ENCODE measurements at places on chromosomes 7 and 10.
A peak's percentile ranks its signal among the peaks of the same experiment; 100 is the strongest.

DNA sequence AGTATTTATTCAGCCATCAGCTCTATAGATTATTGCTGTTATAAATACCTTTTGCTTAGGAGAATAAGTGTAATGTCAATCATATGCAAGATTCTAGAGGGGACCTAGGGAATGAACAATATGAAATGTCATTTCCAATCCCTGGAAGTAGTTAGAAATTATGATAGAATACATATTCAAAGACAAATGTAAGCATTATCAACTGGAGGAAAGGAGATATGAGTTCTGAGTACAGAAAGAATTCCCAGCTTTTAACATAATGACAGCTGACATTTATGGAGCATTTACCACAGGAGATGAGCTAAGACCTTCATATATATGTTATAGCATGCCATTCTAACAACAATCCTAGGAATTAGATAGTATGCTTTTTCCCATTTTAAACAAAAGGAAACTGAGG is 86.2 kb downstream of the FAM13C start:
- no peak for DNase-seq

DNA sequence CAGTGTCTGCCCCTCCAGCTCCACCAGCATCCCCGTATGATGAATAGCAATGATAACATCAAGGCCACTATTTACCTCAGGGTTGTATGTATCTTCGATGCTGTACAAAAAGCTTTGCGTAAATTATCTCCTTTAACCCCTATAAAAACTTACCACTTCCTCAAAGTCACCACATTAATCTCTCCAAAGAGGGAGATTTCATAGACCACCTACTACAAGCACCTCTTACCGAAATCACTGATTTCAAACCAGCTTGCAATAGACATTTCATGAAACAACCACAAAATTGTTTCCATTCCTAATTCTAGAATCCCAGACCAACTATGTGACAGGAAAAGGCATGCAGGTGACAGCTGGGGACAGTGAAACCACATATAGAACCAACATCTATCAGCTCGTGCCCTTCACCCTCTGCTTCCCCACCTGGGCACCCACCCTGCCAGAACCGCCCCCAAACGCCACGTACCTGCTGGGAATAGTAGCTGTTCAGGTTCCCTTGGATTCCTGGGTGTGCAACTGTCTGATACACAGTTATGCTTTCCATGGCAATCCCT is 20.1 kb upstream of the MMP21 start:
- no peak for DNase-seq

- DNase-seq: peak; percentile 95
Observed at GRCh38 chr10:72334825-72335393, 19.8 kb downstream of the DNAJB12 start.

DNA sequence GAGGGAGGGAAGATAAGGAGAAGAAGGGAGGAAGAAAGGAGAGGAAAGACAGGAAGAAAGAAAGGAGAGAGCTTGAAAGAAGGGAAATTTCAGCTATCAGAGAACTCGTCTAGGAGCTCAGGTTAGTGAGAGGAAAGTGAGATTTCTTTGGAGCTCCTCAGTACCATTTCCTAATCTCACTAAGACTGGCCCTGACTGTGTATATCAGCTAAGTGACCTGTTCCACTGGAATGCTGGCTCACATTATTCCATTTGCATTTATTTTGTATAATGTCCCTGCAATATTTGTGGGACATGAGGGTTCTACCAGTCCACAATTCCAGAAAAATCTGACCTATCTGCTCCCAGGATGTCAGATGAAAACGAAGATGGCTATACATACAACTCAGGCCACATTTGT is 114.7 kb upstream of the CELF2 start:
- no peak for DNase-seq

DNA sequence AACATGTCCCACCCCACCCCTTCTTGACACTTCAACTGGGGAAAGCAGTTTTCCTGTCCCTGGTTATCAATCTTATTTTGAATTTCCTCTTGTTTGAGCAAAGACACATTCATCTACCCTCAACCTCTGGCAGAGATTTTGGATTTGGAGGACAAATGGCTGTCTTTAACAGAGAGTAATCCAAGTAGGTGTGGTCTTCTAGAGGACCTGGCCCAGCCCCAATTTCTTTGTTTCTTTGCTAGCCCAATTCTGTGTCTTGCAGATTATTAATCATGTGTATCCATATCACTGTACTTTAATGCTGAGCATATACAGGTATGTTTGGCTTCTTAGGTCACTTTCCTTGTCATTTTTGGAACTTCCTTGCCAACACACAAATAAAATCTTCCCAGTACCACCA is 58.8 kb upstream of the ADCY1 start:
- DNase-seq: no peak

- no peak for DNase-seq
Observed at GRCh38 chr7:7524121-7524520, 11.6 kb downstream of the COL28A1 start.

- no peak for DNase-seq
Observed at GRCh38 chr10:89677341-89677740, 24.0 kb upstream of the KIF20B start.

DNA sequence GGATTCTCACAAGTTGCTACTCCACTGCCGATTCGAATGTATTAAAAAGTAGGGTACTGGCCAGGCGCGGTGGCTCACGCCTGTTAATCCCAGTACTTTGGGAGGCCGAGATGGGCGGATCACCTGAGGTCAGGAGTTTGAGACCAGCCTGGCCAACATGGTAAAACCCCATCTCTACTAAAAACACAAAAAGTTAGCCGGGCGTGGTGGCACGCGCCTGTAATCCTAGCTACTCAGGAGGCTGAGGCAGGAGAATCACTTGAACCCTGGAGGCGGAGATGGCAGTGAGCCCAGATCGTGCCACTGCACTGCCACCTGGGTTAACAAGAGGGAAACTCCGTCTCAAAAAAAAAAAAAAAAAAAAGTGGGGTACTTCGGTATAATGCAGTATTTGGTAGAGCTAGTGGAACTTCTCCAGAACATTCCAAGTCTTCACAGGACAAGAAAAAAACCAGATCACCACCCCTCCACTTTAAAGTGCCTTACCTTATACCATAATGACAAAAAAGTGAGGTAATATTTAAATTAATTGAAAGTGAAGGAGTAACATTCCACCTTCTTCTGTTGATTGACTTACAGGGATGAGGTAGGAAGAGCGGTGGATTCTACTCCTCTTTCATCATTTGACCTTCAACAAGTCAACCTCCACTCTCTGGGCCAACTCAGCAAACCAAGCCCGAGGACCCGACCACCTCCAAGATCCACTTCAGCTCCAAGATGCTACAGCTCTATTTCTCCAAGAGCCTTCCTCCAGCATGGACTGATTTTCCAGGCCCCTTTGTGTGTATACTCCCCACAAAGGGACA is 2.0 kb downstream of the BAZ1B start:
- no peak for DNase-seq

- DNase-seq: no peak
Observed at GRCh38 chr10:112261281-112261822, 21.8 kb upstream of the TECTB start.

DNA sequence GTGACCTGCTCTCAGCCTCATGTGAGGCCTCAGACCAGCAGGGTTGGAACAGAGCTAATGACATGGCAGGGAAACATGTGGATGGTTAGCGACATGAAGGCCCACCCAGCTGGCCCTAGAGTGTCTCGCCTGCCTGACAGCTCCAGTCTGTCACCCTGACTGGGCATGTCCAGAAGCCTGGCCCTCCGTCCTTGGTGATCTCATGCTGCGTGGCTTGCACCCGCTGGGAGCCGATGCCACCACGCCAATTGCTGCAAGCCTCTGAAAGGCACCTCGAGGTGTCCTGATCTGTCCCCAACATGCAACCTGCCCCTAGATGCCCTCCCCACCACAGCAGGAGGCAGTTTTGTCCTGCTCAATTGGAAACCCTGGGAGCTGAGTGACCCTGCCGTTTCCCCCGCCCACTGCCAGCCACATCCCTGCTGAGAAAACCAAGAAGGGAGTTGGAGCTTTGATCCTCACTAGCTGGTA is 27.8 kb upstream of the RET start:
- DNase-seq: no peak

DNA sequence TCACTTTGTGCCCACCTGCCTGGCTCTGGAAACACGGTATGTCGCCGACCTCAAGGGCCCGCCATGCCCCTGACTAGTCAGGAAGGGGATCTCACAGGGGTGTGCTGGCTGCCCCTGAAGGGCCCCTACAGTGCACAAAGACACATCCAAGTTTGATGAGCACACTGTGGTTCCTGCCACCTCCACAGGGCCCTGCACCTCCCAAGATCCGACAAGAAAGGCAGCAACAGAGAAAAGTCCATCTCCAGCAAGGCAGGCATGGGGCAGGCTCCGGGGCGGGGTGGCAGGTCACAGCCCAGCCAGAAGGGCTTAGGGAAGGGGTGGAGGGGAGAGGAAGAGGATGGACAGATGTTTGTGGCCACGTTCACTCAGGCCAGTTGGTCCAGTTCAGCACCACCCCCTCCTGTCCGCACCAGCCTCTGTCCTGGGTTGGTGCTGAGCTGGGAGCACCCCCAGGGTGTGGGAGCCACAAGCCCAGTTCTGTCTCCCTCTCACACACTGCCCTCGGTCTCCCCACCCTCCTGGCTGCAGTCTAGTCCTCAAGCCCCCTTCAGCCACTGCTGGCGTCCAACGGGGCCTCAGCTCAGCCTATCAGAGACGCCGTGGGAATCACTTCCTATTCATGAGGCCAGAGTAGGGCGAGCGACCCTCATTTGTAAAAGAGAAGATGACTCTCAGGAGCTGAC is 11.5 kb downstream of the DRGX start:
- no peak for DNase-seq

GRCh38 chr7:78438433-78438832 is 639.9 kb downstream of the PHTF2 start:
- no peak for DNase-seq

- no peak for DNase-seq
Observed at GRCh38 chr7:67593794-67594193, 597.2 kb downstream of the TYW1 start.

DNA sequence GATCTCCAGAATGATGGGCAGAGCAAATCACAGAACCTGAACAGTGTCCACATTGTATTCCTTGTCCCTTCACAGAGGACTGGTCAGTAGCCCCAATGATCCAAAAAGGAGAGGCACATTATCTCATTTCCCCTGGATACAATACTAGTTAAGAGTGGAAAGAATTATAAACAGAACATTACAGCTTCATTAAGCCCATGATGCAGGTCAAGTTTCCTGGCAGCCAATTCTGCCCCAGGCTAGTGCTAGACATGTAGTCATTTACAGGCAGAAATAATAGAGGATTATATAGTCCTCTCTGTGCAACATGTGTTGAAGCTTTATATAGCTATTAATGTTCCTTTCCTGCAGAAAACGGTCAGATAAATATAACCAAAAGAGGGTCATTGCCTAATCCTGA is 124.3 kb upstream of the WNT16 start:
- DNase-seq: no peak

DNA sequence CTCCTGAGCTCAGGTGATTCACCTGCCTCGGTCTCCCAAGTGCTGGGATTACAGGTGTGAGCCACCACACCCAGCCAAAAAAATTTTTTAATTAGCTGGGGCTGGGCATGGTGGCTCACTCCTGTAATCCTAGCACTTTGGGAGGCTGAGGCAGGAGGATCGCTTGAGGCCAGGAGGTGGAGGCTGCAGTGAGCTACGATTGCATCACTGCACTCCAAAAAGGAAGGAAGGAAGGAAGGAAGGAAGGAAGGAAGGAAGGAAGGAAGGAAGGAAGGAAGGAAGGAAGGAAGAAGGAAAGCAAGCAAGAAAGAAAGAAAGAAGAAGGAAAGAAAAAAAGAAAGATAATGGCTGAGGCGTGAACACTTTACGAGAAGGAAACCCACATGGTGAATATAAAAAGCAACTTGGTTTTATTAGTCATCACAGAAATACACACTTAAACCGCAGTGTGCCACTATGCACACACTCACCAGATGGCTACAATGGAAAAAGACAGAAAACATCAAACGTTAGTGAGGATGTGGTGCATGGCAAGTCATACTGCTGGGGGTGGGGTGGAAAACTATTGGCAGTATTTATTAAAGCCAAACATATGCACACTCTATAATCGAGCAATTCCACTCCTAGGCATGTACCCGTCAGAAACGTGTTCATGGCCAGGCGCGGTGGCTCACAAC is 4.4 kb upstream of the CCL26 start:
- no peak for DNase-seq

- no peak for DNase-seq
Observed at GRCh38 chr10:126933116-126933515, 27.9 kb downstream of the DOCK1 start.

DNA sequence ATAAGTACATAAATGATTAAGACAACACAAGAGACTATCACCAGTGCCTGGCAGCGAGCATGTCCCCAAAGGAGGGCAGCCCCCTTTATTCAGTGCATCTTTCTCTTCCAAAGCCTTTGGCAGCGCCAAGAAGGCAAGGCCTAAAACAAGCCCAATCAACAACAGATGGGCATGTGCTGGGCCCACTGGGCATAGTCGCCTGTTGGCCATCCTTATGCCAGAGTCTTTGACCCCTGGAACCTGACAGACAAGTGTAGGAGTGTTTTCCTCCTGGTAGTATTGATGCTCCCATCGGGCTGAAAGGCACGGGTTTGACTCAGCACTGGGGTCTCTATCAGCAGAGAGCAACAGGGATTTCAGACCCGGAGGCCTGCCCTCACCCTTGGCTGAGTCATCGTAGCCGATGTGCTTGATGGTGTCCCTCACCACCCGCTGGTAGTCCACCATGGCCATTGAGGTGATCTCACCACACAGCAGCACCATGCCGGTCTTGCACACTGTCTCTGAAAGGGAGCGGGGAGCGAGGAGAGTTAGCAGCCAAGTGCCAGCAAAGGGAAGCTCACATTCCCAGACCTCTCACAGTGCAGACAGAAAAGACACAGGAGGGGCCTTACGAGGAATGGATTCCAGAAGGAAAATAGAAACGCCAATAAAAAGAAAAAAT is 5.8 kb downstream of the MAT1A start:
- no peak for DNase-seq

- DNase-seq: peak; percentile 52
Observed at GRCh38 chr10:67612577-67613537, 83.1 kb downstream of the CTNNA3 start.

GRCh38 chr7:7779888-7780287 is 61.5 kb upstream of the RPA3 start:
- no peak for DNase-seq

GRCh38 chr7:132319481-132319880 is 256.8 kb downstream of the PLXNA4 start:
- no peak for DNase-seq
